ENCODE measurements at places on chromosomes 6 and 20. TPM values are rescaled to one million over a fixed set of nuclear protein-coding genes. Genes with fewer than 3 reads are reported as not detected.
A peak's percentile ranks its signal among the peaks of the same experiment; 100 is the strongest.

GRCh38 chr20:35006009-35006408 lies 50.3 kb downstream of the MYH7B start:
- DNase-seq, result peak; percentile 51

Gene ADGRB3
- total RNA-seq, result 8.5 TPM

DNA sequence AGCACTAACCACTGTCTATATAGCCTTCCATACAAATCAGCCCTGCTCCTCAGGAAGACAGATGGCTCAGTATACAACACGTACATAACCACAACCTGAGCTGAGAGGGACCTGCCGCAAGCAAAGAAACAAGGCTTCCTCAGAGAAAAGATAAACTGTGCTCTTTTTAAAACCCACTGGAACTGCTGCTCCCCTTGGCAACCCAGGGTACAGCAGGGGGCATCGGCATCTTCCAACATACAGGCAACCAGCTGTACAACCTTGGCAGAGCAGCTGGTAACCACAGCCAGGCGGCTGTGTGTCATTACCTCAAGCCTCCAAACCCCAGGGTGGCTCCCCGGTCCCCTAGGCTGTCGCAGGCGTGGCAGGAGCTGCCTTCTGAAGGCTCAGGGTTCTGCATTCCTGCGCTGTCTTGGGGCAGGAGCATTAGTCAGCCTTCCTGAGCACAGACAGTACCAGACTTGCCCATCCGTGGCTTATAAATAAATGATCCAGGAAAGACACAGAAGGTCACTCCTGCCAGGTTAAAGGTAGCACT lies 249.5 kb downstream of the ADGRG6 start:
- DNase-seq, result no peak

DNA sequence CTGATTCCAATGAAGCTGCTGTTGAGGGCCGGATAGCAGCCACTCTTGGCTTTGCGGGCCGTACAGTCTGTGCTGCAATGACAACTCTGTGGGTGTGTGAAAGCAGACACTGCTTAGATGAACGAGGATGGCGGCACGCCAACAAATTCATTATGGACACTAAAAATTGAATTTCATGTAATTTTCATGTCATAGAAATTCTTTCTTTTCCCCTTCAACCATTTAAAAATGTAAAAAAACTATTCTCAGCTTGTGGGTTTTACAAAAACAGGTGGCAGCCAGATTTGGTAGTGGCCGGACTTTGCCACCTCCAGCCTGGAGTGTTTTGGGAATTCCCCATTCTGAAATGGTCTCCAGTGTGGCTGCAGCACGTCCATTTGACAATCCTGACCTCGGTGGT lies 26.0 kb downstream of the MAS1 start:
- DNase-seq, result no peak

DNA sequence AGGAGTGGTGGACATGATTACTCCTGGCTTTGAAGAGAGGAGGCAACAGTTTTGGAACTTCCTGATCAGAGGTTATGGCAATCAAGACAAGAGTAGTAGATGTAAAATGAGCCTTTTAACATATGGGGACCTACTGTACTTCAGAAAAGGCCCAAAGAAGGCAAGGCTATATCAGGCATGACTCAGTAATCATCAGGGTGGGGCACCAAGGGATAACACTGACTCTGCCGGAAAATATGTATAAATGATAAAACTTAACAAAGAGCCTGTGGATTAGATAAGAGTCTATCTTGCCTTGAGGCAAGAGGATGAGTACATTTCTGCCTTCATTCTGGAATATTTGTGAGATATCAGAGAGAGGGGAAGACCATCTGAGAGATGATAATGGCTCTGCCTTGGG lies 1389.9 kb upstream of the MAP3K7 start:
- DNase-seq, result no peak
